ENCODE measurements at places on chromosomes 4 and X.

- DNase-seq, result no peak
Observed at GRCh38 chr4:75658876-75659275, 14.3 kb downstream of the G3BP2 start.

- no peak for DNase-seq
Observed at GRCh38 chr4:141569141-141569540, 67.2 kb upstream of the IL15 start.

DNA sequence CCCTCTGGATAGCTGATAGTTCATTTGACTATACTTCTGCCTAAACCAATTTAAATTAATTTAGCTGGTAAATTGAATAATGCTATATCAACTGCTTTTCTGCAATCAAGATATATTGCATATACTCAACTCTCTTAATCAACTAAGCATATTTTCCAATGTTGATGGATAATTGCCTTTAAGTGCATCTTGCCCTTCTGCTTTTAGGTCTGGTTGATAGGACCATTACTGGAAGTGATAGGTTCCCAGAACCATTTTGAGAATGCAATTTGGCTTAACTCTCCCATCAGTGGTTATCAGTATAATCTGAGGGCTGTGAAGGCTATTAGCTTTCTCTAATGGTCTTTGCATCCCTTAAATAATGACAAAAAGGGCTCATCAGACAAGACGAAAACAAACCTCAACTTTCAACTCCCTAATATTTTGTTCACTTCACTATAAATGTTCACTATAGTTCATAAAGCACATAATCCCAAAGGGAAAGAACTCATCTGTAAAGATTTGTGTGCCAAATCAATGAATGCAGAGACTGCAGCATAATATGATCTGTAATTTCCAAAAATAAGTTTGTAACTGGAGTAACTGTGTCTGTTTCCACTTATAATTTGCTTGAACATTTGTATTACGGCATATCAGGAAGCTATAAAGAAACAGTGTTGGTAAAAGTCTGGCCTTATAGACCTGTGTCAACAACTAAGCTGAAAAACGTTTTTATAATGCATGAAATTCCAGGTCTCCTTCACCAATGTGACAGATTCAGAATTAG, 273.6 kb downstream of the FBXO8 start:
- DNase-seq, result no peak

DNA sequence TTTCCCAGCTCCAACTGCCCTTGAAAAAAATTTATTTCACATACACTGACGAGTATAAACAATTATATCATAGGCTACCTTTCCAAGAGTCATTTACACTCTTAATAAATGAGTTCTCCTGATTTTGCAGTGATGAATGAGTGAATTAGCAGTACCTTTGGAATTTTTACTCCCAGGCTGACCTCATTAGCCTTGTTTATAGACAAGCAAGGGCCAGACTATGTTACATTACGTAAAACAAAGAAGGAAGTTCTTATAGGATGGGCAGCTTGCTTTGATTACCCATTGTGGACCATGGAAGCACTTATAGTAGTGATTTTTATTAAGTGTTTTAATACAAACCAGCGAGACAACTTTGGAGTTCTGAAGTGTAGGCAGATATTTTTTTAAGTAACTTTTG, 112.9 kb upstream of the C1QTNF7 start:
- DNase-seq, result no peak

DNA sequence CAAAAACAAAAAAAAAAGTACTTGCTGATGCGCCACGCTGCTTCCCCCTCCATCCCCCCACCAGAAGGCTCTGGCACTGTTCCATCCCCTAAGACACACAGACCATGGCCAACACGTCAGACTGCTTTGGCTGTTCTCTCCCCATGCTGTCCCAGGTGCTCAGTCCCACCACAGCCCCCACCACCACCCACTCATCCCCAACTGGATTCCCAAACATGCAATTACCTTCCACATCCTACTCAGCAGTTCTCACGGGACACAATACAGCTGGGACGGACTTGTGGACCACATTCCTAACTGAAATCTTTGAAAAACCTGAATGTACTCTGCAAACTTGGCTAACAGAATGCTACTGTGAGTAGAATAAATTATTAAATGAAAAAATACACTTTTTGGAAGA, 8.6 kb downstream of the FAT1 start:
- no peak for DNase-seq
